ENCODE measurements at places on chromosomes 11 and 22.

- no peak for DNase-seq
Measured at GRCh38 chr22:23394525-23395326, 185.4 kb downstream of the IGLL1 start.

DNA sequence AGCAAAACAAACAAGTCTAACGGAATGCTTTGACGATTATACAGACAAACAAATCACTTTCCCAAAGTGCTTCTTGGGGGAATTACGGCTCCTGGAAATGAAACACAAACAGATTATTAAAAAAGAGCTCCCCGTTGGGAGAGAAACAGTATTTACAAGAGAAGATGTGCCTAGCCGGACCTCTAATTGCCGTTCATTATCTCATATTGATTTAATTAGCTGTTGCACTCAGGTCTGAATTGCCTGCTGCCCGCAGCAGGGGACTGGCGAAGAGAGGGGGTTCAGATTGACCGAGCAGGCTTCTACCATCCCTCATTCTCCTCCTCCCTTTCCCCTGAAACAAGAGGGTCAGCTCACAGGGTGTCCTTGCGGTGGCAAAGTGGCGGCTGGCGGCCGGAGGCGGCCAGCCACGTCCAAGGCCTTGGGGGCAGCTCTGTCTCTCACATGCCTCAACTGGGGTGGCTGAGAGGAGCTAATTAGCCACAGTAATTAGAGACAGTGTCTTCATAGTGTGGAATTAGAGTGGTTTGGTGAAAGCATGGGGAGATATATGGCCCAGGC lies 295.1 kb downstream of the MIAT start:
- DNase-seq: no peak

DNA sequence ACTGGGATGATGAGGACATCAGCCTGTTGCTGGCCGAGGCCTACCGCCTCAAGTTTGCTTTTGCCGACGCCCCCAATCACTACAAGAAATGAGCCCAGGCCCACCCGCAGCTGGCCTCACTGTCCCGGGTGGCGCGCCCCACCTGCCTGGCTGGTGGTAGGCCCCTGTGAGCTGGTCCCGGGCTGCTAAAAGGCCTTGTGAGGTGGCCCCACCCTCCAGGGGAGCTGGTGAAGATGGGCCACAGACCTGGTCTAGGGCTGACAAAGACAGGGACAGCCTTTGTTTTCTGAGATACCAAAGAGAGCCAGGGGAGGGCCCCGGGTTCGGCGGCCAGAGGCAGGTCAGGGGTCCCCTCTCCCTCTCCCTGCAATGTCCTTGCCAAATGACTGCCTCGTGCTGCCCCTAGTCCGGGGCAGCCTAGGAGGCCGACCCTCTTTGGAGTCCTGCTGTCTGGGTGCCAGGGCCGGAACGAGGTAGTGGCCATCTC lies 411.1 kb downstream of the TBC1D22A start:
- DNase-seq: no peak

GRCh38 chr22:23533328-23533762 lies 46.7 kb downstream of the IGLL1 start:
- peak; percentile 63 for DNase-seq

- DNase-seq: no peak
Measured at GRCh38 chr22:48700180-48700565, 1127.5 kb downstream of the BRD1 start.

- no peak for DNase-seq
Measured at GRCh38 chr22:46467006-46467405, 70.4 kb downstream of the CELSR1 start.

DNA sequence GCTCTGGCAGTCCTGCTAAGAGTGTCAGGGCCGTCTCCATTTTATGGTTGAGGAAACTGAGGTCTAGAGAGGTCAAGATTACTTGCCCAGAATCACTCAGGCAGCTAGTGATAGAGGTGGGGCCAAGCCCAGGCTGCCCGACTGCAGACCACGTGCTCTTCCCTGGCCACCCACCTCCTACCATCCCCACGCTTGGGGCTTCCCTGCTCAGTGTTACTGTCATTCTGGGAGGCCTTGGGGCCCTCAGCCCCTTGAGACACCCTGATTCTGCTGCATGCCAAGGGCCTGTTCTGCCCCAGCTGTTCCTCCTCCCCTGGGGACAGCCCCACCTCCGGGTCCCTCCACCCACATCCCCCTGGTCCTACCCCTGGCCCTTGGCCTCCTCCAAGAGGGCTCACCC lies 17.2 kb upstream of the TAB1 start:
- DNase-seq: no peak

DNA sequence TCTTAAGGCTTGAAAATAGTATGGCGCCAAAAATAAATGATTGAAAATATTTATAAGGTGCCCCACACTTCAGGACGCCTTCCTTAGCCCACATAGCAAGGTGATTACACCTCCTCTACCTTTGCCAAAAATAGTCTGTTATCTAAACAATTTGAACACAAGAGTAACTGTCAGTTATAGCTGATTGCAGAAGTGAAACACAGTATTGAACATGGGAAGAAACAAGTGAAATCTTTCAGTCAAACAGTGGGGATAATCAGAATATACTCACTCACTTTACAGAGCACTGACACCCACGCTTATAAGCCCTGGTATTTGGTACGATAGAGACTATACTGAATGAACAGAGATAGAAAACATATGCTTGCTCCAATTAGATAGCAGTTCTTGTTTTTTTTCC lies 203.1 kb downstream of the RAB38 start:
- DNase-seq: no peak

- DNase-seq: no peak
Measured at GRCh38 chr22:28958611-28959010, 75.2 kb downstream of the ZNRF3 start.

DNA sequence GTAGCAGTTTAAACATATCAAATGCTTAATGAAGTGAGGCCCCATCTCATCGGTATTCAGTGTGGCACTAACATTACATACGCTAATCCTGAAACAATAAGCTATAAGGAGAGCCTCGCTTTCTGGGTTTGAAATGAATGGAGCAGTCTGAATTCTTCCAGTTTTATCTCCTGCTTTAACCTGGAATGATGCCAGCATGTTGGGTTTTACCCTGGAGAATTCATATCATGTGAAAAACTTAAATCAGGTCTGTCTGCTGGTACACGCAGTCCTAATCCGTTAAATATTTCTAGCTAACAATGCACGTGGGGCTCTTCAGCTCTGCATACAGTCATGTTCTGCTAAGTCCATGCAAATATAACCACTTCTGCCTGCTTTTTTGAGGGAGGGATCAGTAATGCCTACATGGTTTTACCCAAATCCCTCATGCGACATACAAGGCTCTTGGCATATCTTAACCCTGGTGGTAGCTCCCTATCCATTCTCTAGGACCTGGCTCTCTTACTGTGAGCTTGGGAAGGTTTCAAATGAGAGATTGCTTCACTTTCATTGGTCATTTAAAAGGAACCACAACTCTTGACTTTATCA lies 92.7 kb downstream of the COMMD9 start:
- peak; percentile 90 for DNase-seq

GRCh38 chr22:30308518-30309230 lies 18.1 kb downstream of the TBC1D10A start:
- DNase-seq: no peak

GRCh38 chr11:84871116-84871515 lies 756.0 kb downstream of the DLG2 start:
- no peak for DNase-seq

GRCh38 chr11:64245797-64246620 lies 734 bp downstream of the PPP1R14B start:
- DNase-seq: peak; percentile 65

DNA sequence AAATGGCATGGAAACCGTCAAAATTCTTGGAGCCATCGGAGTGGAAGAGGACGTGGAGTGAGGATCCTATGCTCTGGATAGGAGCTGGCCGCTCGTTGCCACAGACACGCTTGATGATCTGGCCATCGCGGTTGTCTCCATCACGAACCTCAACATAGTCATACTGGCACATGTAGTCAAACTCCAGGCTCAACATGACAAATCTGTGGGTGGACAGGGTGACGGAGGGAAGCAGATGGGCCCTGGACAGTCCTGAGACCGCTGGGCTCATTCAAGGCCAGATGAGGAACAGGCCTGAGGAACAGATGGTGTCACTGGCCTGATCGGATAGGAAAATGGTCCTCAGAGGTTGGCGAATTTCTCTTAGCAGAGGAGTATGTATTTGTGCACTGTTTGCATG lies 51.3 kb upstream of the SLC1A2 start:
- no peak for DNase-seq

DNA sequence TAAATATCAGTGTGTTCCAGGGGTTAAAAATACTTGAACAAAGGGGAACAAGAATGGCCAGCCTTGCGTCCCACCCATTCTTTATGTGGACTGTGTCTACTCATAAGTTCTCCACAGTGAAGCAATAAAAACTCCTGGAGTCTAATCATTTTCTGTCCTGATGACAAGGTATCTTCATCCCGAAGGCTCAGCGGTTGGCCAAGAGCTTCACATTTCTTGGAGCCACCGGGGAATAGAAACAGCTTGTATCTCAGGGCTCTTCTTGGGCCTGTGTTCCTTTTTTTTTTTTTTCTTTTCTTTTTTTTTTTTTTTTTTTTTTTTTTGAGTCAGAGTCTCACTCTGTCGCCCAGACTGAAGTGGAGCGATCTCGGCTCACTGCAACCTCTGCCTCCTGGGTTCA lies 36.8 kb upstream of the ADORA2A start:
- DNase-seq: peak; percentile 78

- DNase-seq: peak; percentile 86
Measured at GRCh38 chr11:35600331-35600838, 17.9 kb upstream of the FJX1 start.

GRCh38 chr11:104699981-104700380 lies 198.3 kb downstream of the CASP12 start:
- no peak for DNase-seq

DNA sequence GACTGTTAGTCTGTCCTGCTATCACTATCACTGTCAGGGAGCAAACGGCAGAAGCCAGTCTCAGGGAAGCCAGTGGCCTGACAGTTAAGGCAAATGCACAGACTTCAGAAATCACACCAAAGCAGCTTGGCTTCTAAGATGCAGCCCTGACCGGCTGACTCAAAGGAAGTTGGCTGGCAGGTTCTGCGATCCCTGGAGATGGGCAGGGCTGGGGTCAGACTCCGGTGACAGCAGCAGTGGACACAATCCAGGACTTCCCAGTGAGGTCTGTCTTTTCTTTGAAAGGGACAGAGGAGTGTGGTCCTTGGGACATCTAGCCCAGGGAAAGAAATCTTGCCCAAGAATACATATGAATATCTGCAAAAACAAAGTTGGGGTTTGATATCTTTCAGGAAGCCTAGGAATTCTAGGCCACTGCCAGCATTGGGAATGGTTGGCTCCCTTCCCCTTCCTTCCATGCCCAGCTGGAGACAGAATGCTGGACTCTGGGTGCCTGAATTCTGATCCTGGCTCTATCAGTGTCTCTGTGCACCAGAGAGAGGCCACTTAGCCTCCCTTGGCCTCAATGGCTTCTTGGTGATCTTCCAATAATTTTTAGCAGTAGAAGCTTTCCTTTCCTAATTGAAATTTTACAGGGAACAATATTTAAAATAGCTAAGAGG lies 108.9 kb downstream of the KIRREL3 start:
- DNase-seq: no peak

DNA sequence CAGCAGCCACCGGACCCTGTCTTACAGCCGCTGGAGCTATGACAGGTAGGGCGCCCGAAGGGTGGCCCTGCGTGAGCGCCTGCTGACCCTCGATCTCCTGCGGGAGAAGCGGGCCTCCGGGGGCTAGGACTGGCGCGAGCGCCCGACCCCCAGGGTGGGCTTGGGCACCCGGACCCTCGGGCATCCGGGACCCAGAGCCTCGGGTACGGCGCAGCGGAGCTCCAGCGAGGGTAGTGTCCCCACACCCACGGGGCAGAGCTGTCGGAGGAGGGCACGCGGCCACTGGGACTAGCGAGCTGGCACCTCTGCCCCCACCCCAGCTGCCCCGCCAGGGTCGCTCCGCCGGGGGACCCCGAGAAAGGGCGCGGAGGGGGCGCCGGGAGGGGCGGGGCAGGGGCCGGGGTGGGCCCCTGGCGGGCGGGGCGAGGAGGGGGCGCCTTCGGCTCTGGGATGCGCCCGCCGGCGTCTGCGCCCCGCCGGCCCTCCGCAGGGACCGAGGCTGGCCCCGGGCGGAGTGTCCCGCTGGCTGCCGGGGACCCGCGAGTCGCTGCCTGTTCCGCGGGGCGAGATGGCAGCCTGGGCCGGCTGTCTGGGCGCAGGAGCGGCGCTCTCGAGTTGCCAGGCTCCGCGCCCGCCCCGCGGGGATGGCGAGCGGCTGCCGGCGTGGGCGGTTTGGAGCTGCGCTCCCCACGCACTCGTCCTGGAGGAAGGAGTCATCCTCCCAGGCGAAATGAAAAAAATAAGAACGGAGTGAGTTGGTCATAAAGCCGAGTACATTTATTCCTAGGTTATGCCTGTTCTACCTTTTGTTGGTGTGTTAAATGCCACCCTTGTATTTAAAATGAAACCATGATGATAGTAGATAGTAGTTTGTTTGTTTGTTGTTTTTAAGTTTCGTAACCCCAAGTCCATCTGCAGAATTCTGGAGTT lies 32.4 kb downstream of the EIF3F start:
- peak; percentile 28 for DNase-seq

DNA sequence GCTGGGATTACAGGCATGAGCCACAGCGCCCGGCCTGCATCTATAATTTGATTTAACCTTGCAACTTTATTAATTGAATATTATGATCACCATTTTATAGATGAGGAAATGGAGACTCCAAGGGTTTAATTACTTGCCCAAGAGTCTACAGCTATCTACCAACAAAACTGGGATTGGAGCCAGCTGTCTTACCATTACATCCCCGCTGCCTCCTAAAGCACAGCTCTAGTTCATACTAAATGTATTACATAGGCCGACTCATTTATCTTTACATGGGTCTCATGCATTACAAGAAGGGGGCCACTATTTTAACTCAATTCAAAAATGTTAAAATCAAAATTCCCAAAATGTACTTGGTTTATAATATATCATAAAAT lies 14.1 kb upstream of the TMA7B start:
- no peak for DNase-seq

DNA sequence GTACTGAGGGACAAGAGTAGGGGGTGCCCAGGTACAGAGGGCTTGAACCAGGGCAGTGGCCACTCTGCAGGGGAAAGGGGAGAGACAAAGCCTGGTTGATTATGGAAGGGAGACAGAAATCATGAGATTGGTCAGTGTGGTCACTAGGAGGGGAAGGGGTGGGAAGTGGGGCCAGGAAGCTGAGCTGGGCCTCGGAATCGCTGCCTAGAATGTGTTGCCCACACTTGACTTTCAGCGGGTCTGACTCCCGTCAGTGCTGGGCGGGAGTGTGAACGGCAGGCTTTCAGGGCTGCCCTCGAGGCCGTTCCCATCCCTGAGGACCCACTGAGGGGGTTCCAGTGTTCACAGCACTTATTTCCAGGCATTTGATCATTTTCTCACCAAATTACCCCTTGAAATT lies 5.9 kb downstream of the DAGLA start:
- no peak for DNase-seq

DNA sequence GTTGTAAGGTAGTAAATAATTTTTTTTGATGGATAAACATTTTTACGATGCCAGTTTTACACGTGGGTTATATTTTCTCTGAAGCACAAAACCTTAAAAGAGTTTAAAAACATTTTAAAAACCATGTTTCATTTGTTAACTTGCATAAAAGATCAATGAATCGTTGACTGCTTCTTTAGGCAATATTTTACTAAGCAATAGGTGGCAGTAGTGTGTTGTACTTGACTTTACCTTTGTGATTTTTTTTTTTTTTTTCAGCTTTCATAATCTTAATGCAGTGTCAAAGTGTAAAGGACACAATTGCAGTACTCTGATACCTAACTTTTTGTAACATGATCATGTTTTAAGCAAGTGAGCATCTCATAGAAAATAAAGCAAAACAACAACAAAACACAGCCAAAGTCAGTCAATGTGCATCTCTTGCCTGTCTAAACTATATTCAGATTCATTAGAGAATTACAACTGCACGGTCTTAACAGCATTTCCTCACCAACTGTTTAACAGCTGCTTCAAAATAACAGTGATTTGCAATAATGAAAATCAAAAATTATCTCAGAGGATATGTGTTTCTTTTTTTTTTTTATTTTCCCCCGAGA lies 27.7 kb downstream of the DNAJC24 start:
- peak; percentile 74 for DNase-seq

All from NCI-H2171 treated with DMSO at 0.1 percent for 48 hours (cell line).